ENCODE measurements at places on chromosomes 3 and 15.

DNA sequence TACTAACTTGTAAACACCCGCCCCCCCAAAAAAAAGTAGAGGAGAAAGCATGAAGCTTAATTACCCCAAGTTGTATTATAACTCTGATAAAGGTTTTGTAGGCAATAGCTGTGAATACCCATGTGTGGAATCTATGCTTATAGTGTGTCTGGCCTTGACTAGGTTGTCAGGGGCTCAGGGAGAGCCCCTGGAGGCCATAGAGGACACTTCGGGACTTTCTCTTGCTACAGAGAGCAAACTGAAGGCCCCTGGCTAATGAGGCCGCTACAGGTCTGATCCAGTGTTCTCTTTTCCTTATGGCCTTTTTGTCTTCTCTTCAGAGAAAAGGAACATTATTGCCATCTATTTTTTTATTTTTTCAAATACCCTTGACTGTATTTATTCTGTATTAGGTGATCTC lies 19.1 kb upstream of the SCAANT1 start:
- DNase-seq, result no peak

DNA sequence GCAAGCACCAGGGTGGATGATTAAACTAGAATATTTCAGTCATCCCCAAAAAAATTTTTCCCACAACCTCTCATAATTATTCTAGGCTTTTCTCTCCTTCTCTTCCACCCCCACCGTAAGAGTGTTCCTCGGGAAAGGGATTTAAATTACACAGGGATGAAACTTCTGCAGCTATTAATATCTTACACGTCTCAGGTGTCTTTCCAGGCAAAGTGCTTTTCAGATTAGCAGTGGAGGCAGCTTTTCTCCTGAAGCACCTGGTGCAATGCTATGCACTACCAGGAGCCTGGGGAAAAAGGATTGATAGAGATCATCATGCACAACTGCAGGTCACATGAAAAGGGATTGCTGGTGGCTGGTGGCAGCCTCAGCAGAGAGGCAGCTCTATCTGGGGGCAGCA lies 250.4 kb downstream of the NTRK3 start:
- DNase-seq, result no peak

DNA sequence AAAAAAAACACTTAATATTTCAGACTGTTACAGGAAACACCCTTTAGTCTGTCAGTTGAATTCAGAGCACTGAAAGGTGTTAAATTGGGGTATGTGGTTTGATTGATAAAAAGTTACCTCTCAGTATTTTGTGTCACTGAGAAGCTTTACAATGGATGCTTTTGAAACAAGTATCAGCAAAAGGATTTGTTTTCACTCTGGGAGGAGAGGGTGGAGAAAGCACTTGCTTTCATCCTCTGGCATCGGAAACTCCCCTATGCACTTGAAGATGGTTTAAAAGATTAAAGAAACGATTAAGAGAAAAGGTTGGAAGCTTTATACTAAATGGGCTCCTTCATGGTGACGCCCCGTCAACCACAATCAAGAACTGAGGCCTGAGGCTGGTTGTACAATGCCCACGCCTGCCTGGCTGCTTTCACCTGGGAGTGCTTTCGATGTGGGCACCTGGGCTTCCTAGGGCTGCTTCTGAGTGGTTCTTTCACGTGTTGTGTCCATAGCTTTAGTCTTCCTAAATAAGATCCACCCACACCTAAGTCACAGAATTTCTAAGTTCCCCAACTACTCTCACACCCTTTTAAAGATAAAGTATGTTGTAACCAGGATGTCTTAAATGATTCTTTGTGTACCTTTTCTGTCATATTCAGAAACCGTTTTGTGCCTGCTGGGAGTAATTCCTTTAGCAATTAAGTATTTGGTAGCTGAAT lies 17.9 kb downstream of the TMEM43 start:
- no peak for DNase-seq

DNA sequence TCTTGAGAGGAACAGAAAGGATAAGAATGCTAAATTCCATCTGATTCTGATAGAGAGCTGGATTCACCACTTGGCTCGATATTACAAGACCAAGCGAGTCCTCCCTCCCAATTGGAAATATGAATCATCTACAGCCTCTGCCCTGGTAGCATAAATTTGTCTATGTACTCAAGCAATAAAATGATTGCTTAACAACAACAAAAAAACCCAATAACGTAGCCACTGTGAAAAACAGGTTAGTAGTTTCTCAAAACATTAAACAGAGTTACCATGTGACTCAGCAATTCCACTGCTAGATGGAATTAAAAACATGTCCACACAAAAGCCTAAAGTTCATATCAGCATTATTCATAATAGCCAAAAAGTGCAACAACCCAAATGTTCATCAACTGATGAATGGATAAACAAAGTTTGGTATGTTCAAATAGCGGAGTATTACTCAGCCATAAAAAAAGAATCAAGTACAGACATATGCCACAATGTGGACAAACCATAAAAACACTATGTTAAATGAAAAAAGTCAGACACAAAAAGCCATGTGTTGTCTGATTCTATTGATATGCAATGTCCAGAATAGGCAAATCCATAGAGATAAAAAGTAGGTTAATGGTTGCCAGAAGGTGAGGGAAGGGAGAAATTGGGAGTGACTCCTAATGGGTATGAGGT lies 16.8 kb downstream of the BCL2L10 start:
- peak; percentile 94 for DNase-seq

DNA sequence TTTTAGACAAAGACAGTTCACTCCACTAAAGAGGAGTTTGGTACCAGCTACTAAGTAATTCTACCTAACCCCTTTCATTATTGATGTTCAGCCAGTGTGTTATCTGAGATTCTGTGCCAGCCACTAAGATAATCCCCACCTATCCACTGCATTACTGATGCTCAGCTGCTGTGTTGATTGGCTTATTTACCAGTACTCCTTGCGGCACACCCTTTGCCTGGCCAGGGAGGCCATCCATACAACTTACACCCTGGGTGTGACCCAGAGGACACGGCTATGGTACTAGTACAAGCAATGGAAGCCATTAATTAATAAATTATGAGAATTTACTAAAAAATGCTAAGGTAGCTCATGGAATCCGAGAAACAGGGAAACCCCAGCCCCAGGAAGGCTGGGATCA lies 290.7 kb upstream of the CTNNB1 start:
- DNase-seq, result no peak

DNA sequence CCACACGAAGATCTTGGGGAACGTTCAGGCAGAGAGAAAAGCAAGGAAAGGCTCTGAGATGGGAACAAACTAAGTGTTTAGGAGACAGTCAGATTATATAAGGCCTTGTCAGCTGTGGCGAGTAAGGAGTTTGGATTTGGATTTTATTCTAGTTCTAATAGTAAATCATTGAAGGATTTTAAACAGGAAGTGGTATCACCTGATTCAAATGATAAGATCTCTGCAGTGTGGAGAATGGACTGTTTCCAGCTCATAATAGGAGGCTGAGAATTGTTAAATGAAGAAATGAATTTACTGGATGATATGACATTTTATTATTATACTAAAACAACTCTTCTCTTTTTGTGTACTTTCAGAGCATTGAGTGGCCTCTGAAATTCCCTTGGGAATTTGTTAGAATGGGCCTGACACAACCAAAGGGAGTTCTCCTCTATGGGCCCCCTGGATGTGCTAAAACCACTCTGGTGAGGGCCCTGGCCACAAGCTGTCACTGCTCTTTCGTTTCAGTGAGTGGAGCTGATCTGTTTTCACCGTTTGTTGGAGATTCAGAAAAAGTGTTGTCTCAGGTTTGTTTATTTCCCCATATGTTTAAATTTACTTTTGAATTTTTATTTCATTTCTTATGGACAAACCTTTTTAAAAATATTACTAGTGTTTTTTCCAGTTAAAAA lies 36.0 kb upstream of the GATM start:
- DNase-seq, result no peak

DNA sequence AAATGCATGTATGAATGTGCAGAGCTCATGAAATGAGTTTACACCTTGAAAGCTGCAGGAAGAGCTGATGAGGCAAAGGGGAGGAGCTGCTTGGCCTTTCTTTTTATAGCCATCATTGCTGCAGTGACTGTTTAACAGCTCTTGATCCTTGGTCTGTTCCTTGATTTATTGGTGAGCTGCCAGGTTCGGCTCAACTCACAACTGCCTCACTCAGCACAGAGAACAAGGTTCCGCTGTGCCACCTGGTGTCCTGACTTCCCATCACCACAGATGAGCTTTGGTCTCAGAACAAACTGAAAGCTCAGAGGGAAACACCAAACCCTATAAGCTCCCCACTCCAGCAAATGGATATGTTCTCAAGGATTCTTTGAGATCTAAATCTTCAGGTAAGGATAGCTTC lies 626.1 kb downstream of the MAGI1 start:
- DNase-seq, result no peak

- DNase-seq, result peak; percentile 78
Measured at GRCh38 chr3:170346481-170347392, 10.8 kb upstream of the SKIL start.

GRCh38 chr3:72257738-72258137 lies 472.8 kb upstream of the PROK2 start:
- no peak for DNase-seq

DNA sequence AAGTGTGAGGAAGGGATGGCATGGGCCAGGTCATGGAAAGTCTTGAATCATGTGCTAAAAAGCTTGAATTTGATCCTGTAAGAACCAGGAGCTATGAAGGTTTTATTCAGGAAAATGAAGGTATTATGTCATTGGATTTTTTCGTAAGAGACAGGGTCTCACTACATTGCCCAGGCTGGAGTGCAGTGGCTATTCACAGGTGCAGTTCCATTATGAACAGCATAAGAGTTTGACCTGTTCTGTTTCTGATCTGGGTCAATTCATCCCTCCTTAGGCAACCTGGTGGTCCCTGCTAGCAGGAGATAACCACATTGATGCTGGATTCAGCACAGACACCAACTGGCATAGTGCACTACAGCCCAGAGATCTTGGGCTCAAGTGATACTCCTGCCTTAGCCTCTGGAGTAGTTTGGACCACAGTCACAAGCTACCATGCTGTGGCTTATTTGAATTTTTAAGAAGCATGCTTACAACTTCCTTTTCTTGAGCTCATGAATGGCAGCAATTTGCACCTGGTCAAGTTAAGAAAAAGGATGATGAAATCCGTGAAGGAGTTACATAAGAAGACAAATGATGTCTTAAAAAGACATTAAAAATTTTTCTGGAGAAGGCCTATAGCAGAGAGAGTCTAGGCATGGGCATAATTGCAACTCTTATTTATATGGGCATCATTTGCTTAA lies 79.1 kb downstream of the CADPS start:
- no peak for DNase-seq

DNA sequence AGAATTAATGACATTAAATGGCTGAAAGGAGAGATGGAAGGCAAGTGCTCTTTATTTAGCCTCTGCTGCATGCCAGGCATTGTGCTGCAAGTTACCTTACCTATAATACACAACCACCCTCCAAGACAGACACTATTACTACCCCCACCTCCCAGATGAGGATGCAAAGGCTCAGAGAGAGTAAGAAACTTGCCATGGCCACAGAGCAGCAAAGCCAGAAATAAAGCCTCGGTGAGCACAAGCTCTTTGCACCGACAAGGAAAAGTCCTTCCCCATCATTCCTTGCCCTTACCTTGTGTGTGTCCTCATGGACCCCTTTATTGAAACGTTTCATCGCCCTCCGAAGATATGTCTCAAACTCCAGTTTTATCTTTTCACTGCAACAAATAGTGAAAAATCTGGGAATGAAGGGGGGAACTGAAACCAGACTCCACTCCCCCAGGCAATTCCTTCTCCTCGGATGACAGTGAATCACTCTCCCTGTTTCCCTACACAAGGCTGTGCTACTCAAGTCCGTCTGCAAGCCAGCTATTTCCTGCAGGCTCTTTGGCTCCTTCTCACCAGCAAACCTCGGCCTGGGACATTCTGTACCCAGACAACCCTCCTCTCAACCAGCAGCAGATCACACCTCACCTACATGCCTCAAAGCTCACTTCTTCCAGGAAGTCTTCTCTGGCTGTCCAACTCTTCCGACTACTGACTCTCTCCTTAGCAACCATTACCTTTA lies 11.4 kb downstream of the XPC start:
- DNase-seq, result no peak

GRCh38 chr3:134721214-134721613 lies 70.4 kb upstream of the KY start:
- DNase-seq, result no peak

- DNase-seq, result no peak
Measured at GRCh38 chr15:48334260-48334659, 3.0 kb downstream of the DUT start.

GRCh38 chr15:41285285-41285684 lies 47.1 kb downstream of the OIP5 start:
- DNase-seq, result no peak

GRCh38 chr3:185796431-185797107 lies 28.3 kb downstream of the IGF2BP2 start:
- peak; percentile 92 for DNase-seq

DNA sequence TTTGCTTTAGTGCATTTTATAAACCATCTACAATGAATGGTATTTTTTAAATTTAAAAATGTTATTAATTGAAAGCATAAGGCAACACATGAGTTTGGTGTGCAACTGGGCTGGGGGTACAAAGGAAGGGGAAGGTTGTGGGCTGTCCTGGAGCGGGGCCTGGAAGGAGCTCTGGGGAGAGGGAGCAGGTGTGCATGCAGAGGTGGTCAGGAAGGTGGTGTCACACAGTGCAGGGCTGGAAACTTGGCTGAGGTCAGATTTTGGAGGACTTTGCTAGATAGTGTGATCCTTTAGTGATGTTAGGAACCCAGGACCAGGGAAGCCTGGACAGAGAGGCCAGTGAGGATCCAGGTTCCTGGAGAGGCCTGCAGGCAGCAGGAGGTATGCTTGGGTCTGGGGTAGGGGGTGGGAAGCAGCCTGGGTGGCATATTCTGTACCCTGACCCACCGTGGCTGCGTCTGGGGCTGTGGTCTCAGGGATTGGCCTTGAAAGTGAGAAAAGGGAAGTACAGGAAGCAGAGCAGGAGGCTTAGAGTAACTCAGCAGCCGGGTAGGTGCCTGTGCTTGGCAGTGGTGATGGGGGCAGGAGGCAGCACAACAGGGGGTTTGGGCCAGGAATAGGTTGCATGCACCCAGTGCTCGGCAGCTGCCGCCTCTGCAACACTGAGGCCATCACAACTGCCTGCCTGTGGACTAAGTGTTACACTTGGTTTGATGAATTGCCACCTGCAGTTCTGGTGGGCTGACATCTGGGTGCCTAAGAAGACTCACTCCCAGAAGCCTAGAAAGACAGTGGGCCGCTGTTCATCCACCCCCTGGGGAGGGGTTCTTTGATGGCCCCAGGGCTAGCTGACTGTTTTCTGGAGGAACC lies 33.0 kb downstream of the KY start:
- DNase-seq, result no peak
